Breast epithelium (tissue), 4 donors: ENCODE measurements at places on chromosomes 2 and 18.

DNA sequence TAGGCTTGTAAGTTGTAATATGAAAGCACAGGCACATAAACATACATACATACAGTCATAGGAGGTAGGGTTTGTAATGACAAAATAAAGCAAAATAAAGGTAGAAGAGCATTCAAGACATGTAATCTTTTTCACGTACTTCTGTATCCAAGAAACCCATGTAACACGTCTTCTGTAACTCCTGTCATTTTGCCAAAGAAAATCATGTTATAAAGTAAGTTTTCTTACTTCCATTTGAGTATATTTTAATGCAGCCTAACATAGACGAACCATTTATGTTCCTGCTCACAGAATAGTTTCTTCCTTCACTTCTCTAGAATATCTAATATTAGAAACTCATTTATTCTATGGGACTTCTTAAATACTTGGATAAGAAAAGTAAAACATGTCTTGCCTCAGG, 1884.0 kb upstream of the CELF4 start:
- no peak for DNase-seq

DNA sequence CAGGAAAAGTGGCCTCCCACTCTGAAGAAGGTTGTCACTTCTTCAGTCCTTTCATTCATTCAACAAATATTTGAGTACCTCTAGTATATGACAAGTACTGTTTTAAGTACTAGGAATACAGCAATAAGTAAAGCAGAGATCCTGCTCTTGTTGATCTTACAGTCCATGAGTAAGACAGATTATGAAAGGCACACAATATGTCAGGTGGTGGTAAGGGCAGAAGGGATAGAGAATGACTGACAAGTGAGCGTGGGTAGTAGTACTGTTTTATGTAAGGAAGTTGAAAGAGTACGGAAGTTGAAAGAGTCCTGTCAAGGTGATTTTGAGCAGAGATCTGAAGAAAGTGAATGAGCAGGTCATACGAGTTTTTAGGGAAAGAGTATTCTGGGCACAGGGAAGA, 111.3 kb downstream of the GALNT1 start:
- no peak for DNase-seq

GRCh38 chr2:160974803-160975202, 185.4 kb upstream of the TANK start:
- no peak for DNase-seq

GRCh38 chr2:19609266-19609665, 250.8 kb upstream of the OSR1 start:
- DNase-seq = no peak

- DNase-seq = no peak
Measured at GRCh38 chr18:55988537-55988936, 400.5 kb upstream of the TCF4 start.

GRCh38 chr2:189444322-189444721, 3.0 kb downstream of the WDR75 start:
- DNase-seq = no peak
